ENCODE measurements at places on chromosomes 12 and 14.
A peak's percentile ranks its signal among the peaks of the same experiment; 100 is the strongest.

DNA sequence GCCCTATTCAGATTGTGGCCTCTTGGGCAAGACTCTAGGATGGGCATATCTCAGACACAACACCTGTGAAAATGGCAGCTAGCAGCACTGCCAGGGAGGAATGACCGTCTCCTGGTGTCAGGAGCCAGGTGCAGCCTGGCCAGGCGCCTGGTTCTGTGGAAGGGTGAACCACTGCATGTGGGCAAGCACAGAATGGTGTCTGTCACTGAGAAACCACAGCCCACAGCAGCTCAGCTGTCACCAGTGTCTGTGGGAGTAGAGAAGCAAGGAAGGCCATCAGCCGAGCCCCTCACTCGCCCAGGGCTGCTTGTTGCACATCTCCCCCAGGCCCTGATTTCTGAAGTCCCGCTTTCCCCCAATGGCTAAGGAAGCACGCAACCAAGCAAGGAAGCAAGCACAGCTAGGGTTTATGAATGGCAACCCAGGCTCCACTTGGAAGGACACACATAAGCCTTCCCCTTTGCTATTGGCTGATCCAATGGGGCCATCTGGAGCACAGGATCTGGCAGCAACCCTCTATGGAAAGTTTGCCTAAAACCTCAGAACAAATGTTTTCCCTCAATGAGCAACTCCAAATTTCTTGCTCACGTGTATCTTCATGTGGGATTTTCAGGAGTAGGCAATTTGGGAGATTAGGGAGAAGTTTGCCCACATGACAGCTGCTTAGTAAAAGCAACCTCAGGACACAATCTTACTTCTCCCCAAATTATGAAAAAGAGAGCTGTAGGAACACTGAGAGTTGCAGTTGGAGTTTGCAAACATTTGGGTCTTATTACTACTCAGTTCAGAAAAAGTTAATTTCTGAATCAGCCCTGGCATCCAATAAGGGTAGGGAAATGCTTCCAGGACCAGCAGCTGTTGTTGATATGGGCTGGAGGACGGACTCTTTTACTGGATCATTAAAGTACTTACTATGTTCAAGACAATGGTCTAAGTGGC is 44.7 kb downstream of the GPHB5 start:
- DNase-seq = no peak

- DNase-seq = no peak
Observed at GRCh38 chr14:93343797-93344196, 3.2 kb upstream of the COX8C start.

DNA sequence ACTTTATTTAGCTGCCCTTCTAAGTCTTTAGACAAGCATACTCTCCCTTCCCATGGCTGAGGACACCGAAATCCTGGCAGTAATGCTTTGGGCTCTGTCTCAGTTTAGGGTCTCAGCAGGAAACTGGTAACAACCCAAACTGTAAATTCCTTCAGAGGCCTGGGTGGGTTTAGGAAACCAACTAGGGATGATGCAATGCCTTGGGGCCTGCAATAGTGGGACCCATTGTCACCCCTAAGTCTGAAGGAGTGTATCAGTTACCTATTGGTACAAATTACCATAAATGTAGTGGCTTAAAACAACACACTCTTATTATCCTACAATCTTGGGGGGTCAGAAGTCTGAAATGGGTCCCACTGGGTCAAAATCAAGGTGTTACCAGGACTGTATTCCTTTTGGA is 36.0 kb downstream of the DHRS2 start:
- no peak for DNase-seq

GRCh38 chr14:98280436-98280835 is 991.6 kb downstream of the BCL11B start:
- DNase-seq = no peak

DNA sequence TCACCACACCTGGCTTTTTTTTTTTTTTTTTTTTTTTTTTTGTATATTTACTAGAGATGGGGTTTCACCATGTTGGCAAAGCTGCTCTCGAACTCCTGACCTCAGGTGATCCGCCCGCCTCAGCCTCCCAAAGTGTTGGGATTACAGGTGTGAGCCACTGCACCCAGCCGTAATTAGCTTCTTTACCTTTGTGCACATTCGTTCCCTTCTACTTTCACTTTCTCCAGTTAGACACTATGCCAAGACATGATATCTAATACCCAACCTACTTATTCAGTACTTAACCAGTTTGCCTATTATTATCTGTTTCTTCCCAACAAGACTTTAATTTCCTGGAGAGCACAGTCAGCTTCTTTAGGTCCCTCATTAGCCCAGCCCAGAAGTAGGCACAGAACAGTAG is 5.3 kb downstream of the STYK1 start:
- DNase-seq = no peak

- no peak for DNase-seq
Observed at GRCh38 chr12:110531741-110532333, 29.7 kb downstream of the RAD9B start.

DNA sequence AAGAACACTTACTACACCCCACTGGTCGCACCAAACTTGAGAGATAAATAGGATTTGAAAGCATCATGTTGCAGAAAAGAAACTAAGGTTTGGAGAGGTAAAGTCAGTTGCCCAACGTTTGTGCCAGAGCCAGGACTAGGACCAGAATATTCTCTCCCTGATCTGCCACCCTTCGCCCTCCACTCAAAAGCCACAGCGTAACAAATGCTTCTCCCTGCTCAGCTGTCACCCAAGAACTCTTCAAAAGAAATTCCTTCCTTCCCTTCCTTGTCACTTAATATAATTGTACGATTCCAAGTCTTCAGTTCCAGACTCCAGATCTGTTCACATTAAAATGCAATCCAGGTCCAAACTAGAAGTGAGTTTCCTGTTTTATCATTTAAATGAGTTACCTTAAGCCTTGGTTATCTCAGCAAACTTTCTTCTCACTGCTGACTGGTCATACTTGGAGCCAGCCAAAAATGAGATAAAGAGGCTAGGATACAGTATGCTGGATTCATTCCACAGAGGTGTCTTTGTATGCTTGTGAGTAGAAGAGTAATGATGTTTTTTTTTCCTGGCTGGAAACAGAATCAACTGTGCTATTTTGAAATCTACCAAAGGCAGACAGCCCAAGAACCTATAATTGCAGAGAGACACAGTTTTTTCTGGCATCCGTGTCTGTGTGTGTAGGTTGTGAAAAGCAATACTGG is 12.8 kb upstream of the PPFIBP1 start:
- DNase-seq = no peak

GRCh38 chr14:51180577-51180976 is 59.5 kb upstream of the TMX1 start:
- DNase-seq = no peak

- DNase-seq = no peak
Observed at GRCh38 chr12:53227836-53228235, 4.2 kb downstream of the RARG start.

DNA sequence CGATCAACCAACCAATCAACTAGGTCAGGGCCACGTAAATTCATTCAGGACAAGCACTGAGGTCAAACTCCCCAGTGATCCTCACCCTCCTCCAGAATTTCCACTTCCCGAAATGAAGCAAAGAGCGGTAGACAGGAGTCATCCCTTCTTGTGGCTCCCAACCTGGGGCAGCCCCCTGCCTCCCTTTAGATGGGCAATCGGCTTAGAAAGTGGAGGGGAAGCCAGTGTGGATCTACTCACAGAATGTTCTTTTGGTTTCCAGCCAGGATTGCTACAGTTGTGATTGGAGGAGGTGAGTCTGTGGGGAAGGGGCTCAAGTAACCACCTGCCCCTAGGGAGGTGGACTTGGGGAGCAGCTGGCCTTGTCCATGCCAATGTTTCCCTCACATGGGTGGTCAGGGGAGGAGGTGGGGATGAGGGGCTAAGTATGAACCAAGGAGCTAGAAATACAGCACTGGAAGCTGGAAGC is 4.1 kb downstream of the IFI27 start:
- DNase-seq = no peak

GRCh38 chr14:21476523-21476924 is 235 bp downstream of the RAB2B start:
- no peak for DNase-seq

DNA sequence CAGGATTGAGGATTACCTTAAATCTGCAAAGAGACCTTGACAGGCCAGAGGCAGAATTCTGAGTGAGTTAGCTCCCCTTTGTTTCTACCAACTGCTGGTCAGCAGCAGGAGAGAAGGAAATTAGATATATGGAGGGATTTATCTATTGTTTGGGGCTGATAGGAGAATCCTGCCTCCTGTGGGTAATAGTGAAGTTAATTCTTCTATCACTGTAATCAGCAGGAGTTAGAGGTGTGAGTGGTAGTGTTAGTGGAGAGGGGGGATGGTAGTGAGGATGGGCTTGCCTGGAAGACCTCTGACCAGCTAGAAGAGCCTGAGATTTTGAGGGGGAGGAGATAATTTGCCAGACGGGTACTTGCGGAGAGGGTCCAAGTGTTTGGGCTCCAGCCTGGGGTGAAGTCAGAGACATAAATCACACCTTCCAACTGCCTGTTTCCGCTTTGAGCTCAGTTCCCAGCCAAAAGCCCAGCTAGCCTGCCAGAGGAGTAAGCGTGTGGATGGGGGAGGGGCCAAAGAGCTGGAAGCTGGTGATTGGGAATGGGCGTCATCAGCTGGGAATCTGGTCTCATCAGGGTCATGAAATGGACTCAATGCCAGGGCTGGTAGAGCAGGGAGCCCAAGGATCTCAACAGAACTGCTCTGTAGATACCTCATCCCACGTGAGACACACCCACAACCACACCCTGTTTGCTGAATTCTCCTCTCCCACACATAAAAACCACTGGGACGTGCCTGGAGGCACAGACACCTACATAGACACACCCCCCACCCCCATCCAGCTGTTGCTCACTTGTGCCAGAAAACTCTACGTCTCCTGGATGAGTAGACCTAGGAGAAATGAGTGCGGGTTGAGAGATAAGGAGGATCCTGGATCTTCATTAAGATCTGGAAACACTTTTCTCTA is 13.1 kb upstream of the ITGA5 start:
- peak; percentile 69 for DNase-seq
